ENCODE measurements at places on chromosomes 11 and 22.
A peak's percentile ranks its signal among the peaks of the same experiment; 100 is the strongest.

- DNase-seq, result no peak
These were observed 164.4 kb upstream of the BDNF start for GRCh38 chr11:27864611-27865010.

DNA sequence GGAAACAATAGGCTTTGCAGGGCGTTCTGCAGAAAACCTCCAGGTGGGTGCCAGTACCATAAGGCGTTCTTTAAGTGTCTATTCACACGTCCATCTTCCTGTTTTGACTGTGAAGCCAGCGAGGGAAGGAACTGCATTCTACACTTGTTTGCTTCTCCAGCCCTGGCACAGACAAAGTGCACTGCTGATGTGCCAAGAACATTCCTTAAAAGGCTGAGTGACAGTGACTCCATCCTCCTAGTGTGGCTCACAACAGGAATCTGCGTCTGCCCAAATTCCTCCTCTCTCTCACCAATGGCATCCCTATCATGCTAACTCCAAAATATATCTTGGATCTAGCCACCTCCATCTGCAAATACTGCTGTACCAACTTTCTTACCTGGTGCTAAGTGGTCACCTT is 407.4 kb upstream of the SYN3 start:
- DNase-seq, result no peak

DNA sequence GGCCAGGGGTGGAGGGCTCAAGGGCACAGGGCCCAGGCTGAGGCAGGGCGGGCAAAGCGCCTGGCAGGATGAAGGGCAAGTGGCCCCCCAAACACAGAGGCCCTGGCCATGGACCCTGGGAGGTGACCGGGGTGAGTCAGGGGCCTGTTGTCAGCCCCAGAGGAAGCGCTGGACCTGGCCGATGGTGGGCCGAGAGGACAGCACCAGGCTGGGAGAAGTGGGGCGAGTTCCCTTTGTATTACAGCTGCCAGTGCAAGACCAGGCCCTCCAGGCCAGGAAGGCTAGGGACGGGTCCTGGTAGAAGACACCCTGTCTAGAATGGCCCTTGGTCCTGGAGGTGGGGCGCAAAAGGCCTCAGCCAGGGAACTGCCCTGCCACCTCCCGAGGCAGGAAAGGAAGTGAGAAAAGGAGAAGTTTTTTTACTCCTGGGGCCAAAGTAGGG is 12.8 kb downstream of the CXCR5 start:
- no peak for DNase-seq

DNA sequence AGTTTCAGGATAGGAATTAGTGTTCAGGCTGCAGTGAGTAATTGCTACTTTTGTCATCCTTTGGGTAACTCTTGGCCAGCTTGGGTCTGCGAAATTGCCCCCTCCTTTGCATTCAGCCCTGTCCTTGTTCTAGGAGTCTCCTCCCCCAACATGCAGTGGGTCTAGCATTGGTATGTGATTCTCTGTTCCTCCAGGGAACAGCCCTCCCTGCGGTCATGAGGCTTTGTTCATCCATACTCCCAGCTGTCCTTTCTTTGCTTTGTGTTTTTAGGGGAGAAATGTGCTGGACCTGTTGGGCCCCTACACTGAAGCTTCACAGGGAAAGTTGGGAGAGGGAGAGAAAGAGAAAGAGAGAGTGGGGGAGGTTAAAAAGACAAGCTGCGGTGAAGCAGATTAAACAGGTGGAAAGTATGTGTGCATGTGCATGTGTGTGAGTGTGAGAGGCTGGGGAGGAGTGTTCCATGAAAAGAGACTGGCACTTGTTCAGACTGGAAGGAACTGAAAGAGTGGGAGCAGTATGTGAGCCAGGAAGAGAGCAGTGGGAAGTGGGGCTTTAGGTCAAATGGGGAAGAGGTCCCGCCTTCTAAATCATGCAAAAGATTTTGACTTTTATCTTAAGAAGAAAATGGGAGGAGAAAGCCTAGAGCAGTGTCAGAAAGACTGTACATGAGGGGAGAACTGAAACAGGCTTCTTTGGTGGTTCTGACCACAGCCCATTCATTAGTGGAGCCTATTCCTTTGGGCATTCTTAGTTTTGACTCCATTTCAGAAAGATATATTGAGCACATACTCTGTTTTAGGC is 17.9 kb upstream of the SESN3 start:
- no peak for DNase-seq

- no peak for DNase-seq
These were observed 1068.5 kb downstream of the BRD1 start for GRCh38 chr22:48758881-48759875.

DNA sequence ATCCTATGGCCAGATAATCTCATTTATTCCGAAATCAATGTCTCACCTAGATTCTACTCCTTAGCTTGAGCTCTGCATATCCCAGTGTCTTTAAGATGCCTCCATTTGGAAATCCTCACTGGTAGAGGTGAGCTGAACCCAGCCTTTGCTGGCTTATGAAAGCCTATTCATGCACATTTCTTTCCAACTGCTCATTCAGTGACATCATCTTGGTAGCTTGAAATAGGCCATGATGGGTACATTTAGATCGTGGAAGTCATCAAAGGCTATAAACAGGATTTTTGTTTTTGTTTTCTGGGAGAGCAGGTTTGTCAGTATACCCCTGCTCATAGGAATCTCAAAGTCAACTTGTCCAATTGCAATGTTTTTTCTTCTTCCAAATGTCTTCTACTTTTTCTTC is 6.0 kb downstream of the NXPE1 start:
- DNase-seq, result no peak

DNA sequence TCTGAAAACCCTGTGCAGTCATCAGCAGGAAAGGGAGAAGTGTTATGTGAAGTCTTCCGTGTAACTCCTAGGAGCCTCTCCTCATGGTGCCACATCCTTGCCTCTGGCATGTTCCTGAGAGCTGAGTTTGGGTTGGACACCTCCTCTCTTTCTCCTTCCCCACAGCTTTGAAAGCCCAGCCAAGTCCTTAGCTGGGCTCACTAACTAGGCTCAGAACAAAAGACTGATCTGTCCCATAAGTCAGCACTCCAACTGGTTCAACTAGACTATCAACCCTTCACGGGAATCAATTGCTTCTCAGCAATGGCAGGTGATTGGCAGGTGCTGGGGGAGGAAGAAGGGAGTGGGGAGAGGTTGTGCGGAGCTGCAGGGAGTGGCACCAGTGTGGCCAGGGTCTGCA is 509.9 kb upstream of the B3GAT1 start:
- no peak for DNase-seq

GRCh38 chr11:72950685-72951084 is 136.5 kb downstream of the ATG16L2 start:
- no peak for DNase-seq

- DNase-seq, result no peak
These were observed 29.0 kb downstream of the C22orf31 start for GRCh38 chr22:29032584-29032983.

GRCh38 chr11:102559839-102560238 is 29.3 kb upstream of the MMP7 start:
- DNase-seq, result no peak

- DNase-seq, result no peak
These were observed 35.7 kb upstream of the MUC5AC start for GRCh38 chr11:1121813-1122663.

DNA sequence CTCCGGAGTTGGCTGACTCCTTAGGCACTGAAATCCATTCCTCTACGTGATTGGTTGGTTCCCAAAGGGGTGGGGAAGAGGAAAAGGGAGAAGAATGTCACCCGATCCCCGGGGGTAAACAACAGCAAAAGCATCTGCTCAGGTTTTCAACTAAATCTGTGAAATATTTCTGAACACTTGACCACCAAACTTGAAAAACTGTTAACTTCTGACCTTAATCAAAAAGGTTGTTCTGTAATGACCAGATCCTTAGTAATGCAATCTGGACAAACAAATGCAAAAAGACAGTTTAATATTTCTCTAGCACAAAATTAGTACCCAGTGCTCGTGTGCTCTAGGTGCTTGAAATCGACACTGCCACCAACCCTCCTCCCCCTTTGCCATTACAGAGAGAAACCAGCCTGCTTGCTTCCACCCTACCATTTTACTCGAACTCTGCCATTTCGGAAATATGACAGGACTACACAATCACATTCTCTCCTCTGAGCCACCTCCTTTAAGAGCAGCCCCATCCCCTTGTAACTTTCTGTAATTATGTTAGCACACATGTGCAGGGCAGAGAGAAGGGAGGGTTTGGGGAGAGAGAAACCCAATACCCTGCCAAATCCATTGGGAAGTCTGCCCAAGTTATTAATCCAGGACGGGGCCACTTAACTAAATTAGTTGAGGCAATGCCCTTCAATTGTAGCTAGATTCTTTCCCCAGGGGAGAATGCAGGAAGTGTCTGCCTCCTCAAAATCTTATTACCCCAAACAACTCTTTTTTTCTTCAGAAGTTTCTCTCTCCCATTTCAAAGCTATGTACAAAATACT is 113.8 kb downstream of the RBFOX2 start:
- no peak for DNase-seq

GRCh38 chr11:121417055-121417551 is 35.0 kb upstream of the SORL1 start:
- DNase-seq, result peak; percentile 25

DNA sequence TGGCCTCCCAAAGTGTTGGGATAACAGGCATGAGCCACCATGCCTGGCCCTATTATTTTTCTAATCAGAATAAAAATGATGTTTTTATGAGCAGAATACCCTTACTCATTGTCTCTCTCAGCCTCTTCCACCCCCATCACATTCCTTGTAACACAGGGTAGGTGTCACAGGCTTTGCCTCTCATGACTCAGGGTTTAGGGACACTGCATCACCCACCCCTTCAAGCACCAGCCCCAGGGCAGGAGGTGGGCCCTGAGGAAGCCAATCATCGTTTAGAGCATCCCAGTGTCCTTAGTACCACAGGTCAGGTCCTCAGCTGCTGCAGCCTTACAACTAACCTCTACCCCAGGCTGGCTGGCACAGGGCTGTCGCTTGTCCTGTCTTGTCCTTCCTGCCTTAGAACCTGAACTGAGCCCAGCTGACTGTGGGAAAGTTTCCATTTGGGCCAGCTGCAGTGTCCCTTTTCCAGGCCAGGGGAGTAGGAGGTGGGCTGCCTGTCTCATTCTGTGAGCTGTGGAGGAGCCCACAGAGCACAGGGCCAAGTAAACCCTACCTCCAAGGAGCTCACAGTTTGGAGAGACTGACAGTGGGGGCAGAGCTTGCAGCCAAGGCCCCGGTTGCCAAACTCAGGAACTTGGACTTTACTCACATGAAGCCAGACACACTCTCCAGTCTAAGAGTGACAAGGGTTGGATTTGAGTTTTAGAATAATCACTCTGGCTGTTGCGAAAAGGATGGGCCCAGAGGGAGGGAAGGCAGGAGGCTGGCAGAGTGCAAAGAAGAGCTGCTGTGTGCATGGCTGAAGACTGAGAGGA is 19.5 kb upstream of the UVRAG start:
- no peak for DNase-seq

DNA sequence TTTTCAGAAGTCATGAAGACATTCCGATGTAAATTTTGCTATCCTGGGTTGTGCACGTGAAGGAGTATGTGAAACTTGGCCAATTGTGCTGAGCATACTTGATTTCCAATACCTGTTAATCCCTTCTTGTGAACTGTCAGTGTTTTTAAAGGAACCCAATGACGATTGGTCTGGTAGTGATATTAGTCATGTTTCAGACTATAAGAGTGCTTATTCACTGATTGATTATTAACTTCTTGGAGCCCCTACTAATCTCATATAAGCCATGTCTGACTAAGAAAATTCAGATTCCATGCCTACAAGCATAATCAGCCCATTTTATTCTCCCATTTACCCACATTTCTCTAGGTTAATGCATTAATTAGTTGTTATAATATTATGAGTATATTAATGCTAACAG is 330.8 kb upstream of the MTNR1B start:
- no peak for DNase-seq

GRCh38 chr22:35664955-35665587 is 16.8 kb downstream of the APOL6 start:
- no peak for DNase-seq

DNA sequence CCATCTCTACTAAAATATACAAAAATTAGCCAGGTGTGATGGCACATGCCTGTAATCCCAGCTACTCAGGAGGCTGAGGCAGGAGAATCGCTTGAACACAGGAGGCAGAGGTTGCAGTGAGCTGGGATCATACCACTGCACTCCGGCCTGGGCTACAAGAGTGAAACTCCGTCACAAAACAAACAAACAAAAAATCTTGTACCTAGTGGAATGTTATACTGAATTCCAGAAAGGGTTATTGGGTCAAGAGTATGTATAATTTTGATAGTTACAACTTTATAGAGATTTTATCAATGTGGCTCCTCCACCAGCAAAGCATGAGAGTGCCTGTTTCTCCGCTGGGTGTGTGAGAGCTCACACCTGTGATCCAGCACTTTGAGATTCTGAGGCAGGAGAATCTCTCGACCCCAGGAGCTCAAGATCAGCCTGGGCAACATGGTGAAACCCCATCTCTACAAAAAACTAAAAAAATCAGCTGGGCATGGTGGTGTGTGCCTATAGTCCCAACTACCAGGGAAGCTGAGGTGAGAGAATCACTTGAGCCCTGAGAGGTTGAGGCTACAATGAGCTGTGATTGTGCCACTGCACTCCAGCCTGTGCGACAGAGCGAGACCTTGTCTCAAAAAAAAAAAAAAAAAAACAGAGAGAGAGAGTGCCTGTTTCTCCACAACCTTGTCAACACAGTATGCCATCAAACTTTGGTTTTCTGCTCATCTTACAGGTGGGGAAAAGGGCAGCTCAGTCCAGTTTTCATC is 12.7 kb upstream of the FOLR1 start:
- DNase-seq, result no peak

GRCh38 chr22:43996170-43996980 is 27.7 kb upstream of the PARVB start:
- DNase-seq, result peak; percentile 48

DNA sequence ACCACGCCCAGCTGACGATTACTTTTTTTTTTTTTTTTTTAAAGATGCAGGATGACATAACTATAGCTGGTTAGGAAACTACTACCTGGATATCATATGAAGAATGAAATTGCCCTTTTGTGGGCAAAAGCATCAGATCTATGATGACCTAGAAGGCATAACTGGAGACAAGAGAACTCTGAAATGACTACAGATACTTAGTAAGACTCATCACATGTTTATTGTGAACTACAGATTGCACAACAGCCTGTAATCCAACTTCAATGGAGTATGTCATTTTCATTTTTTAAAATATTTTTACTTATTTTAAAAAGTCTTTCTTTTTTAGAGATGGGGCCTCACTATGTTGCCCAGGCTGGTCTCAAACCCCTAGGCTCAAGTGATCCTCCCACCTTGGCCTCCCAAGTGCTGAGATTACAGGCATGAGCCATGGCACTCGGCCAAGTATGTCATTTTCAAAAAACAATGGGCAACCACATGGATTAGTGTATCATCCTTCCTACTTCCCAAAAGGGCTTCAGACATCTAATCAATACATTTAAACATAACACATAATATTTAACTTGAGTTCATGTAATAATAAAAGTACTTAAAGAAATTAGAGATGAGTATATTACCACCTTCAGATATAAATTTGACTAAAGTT is 3.3 kb downstream of the MTMR2 start:
- no peak for DNase-seq

DNA sequence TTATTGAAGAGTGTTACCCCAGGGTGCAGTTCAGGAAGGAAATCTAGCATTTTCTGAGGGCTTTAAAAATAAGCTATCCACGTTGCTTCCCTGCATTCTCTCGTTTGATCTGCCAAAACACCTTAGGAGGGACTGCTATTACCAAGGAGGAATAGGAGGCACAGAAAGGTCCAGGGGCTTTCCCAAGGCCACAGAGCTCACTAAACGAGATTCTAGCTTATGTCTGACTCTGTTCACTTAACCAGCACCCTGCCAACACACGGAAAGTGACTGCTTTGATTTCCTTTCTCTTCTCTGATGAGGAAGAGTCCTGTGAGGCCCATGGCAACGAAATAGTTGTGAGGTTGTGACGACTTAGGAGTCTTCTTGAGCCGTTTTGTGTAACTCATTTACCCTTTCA is 3.4 kb upstream of the PTPN5 start:
- DNase-seq, result no peak

- no peak for DNase-seq
These were observed 14.0 kb upstream of the SMIM35 start for GRCh38 chr11:118100691-118101232.

Measured in activated CD8-positive, alpha-beta memory T cell treated with anti-CD3 and anti-CD28 coated beads for 48 hours (primary cell).